Activated CD8-positive, alpha-beta memory T cell treated with anti-CD3 and anti-CD28 coated beads, Interleukin-2, amount 50 U/mL, for 48 hours (primary cell): ENCODE measurements at places on chromosomes 5 and 9.

DNA sequence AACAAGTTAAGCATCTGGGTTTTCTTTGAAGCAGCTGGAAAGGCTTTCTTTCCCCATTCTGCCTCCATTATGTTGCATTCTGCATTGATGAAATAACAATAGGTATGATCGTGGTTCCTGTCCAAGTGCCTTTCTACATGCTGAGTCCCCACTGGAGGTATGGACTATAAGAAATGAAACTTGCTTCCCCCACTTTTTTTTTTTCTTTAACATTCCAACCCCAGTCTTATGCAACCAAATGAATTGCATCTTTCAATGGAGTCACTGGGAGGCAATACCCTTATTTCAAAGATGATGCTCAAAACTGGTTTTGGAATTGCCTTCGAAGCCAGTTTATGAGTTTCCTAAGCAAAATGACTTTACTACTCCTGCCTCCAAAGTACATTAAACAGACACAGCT, 58.9 kb downstream of the ARSB start:
- DNase-seq, result no peak

- no peak for DNase-seq
These were observed 74.8 kb downstream of the ZNF622 start for GRCh38 chr5:16390825-16391224.

GRCh38 chr5:152264645-152265254, 140.3 kb downstream of the NMUR2 start:
- no peak for DNase-seq

DNA sequence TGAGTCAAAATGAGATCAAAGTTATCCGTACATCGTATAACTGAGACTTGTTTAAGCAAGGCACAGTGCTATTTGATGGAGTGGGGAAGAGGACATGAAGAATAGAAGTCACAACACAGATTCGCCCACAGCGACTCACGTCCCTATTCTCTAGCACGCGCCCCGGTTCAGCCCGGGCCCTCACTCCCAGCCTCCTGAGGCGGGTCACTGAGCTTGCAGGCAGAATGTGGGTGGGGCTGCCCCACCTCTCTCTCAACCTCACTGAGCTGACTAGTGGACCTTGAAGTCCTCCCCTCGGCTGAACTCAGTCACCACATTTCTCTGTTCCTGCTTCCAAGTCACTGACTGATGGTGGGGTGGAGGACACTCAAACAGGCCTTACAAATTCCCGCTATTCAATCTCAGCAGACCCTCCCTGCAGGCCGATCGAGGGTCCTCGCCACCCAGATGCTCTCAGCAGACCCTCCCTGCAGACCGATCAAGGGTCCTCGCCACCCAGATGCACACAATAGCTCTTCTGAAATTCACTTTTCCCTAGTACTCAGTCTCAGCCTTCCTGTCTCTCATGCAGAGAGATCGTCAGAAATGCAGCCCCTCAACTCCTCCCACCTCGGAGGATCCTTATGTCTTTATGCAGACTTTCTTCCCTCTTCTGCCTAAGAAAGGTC, 12.9 kb downstream of the GLDC start:
- DNase-seq, result no peak

GRCh38 chr9:122219856-122220672, 8.7 kb downstream of the LHX6 start:
- no peak for DNase-seq

- no peak for DNase-seq
These were observed 81.2 kb downstream of the PHAX start for GRCh38 chr5:126681970-126682369.

- no peak for DNase-seq
These were observed 111.1 kb downstream of the WNK2 start for GRCh38 chr9:93295031-93295430.

- DNase-seq, result no peak
These were observed 12.6 kb upstream of the PALM2AKAP2 start for GRCh38 chr9:109767404-109767803.

GRCh38 chr9:134839455-134840125, 41.0 kb upstream of the FCN2 start:
- no peak for DNase-seq

- no peak for DNase-seq
These were observed 447.9 kb upstream of the SGCD start for GRCh38 chr5:155878991-155879575.

DNA sequence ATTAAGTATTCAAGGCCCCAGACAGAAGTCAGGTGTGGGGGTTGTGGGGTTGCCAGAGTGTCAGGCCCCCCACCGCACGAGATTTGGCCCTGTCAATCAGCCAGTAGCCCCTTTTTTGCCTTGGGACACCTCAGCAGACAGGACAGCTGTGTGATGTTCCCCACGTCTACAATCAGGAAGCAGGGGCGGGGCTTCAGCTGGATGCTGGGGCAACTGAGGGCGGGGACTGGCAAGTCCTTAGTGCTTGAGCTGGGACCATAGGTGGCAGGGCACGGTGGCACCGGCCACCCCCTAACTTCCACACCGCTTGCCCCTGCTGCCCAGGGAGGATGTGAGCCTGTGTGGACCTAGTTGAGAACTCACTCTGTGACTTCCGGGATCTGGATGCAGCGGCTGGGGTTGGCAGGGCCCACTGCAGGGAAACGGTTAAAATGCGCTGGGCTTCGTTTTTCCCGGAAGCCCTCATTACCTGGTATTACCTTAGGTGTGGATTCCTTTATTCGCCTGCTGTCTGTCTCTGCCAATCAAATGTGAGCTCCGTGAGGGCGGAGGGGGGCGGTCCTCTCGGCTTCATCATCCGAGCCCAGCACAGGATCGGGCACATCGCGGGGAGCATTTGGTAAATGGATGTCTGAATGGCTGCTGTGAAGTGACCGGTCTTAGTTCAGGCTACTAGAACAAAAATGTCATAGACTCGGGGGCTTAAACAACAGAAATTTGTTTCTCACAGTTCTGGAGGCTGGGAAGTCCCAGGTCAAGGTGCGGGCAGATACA, 7.5 kb upstream of the GTF3C5 start:
- DNase-seq, result peak; percentile 71

DNA sequence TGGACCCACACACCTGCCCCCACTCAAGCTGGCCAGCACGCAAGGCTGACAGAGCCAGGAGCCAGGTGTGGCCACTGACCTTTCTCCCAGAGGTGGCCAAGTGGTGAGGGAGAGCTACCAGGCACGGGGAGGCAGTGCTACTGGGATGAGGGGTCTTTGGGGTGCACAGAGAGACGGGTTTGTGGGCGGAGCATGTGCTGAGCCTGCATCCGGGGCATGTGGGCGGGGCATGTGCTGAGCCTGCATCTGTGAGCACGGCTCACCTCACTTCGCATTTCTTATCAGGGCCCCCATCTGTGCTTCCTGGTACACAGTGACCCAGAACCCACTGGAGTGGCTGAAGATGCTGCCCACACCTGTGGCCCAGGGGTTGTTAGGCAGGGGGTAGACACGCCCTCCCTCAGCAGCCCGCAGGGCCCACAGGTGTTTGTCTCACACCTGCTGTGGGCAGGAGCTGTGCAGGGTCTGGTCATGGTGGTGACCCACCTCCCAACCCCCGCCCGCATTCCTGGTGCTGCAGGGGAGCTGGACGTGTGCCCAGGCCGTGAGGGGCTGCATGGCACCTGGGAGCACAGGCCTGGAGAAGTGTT, 21.5 kb downstream of the CCDC187 start:
- DNase-seq, result no peak

GRCh38 chr9:34139477-34140146, 13.1 kb upstream of the DCAF12 start:
- no peak for DNase-seq

- no peak for DNase-seq
These were observed 19.2 kb downstream of the NIPAL4 start for GRCh38 chr5:157479166-157479565.

DNA sequence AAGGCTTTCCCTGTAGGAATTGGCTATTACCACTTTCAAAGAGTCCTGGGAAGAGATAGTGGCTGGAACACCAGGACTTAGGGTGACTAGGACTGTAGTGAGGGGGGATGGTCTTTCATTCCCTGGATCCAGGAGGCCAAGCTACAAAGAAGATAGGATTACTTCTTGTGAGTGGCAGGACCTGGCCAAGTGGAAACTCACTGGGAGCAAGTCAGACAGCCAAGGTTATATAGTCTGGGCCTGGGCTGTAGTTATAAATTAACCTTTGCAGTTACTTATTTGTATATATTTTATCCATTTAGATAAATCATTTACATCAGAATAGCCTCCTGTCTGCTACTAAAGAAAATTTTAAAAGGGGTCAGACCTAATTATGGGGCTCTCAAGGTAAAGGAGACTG, 124.3 kb downstream of the TLR4 start:
- no peak for DNase-seq

- DNase-seq, result no peak
These were observed 79.7 kb upstream of the ASTN2 start for GRCh38 chr9:117494401-117495090.

- no peak for DNase-seq
These were observed 65.6 kb upstream of the SEMA6A start for GRCh38 chr5:116640236-116640635.

DNA sequence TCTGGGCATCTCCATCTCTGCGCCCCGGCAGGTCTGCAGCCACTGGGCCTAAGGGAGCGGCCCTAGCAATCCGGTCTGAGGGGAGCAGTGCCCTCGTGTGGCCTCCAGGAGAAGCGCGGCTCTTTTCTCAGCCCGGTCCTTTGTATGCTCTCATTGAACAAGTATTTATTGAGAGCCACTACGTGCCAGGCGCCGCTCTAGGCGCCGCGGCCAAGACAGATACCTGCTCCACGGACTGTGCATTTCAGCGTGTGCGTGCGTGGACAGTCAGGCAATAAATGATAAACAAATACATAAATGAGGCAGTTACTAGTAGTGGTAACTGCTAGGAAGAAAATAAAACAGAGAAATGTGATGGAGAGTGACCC, 2.3 kb upstream of the SLC4A9 start:
- peak; percentile 87 for DNase-seq

- no peak for DNase-seq
These were observed 64.0 kb downstream of the OTULIN start for GRCh38 chr5:14728459-14728938.

GRCh38 chr5:155015239-155015638, 1.7 kb downstream of the KIF4B start:
- no peak for DNase-seq

- peak; percentile 74 for DNase-seq
These were observed 473 bp downstream of the IRGM start for GRCh38 chr5:150846654-150847333.

GRCh38 chr5:142301540-142301939, 23.3 kb downstream of the SPRY4 start:
- no peak for DNase-seq

DNA sequence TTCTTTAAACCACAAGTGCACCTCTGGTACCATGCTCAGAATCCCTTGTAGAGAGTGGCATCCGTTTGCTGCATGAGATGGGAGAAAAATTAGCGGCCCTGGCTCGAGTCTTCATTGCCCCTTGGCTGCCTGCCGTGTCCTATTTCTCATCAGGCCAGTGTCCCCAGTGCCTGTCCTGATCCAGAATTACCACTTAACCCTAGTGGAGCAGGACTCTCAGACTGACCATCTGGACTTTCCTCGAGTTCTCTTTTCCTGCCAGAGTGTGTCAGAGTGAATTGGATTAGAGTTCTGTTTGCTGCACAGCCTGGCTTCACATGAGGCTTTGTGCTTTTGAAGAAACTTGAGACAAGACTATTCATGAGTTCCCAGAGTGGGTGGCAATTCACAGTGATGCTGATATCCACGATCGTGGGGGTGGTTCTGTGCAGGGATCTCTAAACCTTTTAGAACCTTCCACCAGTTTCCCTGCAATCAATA, 92.6 kb downstream of the C9orf152 start:
- no peak for DNase-seq

DNA sequence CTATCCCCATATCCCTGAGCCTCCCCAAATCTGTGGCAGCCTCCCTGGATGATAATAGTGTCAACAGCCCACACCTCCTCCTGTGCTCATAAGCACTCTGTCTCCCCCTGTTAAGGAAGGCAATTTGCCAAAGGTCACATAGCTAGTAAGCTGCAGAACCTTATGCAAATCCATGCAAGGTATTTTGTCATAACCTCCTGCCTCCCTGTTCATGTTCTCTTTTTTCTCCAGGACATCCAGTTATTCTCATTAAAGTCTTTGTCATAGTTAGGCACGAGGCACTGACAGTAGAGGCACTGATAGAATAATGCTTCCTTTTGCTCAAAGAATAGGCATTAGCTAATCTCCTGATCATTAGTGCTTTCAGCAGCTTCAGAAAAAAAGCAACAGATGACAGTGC, 10.2 kb upstream of the AUH start:
- DNase-seq, result no peak

GRCh38 chr5:590346-590745, 21.8 kb upstream of the CEP72 start:
- no peak for DNase-seq

- no peak for DNase-seq
These were observed 22.5 kb downstream of the PCSK5 start for GRCh38 chr9:75912951-75913350.

DNA sequence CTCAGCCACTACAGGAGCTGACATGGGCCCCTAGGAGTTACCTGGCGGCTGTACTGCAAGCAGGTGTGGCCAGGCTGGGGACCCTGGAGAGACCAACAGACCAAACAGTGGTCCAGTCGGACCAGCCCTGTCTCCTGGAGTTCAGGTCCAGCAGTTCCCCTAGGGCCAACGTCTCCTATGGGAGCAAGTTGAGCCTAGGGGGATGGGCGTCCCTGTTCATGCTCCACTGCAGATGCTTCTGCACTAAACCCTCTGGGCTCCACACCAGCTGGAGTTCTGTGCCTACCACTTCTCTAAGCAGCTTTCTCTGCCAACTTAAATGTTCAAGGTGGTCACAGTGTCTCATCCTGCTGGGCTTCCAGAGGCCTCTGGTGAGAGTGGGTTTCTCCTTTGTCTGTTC, 20.6 kb upstream of the OMD start:
- DNase-seq, result no peak

GRCh38 chr9:34211395-34211794, 32.6 kb downstream of the UBAP1 start:
- no peak for DNase-seq

- no peak for DNase-seq
These were observed 296 bp downstream of the ZSWIM6 start for GRCh38 chr5:61332358-61332749.

DNA sequence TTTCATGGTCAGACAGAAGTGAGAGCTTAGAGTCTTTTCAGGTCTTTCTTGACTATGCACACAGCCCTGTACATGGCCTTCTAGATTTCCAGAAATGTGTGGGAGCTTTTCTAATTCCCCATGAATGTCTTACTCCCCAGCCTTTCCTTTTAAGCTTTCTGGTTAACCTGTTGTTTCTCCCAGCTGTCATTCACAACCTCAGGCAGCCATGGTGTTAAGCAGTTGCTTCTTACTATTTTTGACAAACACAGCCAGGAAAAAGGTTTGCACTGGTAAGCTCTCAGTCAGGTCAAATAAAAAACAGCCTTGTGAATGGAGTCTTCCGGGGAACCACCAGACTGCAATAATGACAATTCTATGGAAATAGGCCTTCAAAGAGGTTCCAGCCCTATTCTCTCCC, 84.9 kb downstream of the MTREX start:
- DNase-seq, result no peak

DNA sequence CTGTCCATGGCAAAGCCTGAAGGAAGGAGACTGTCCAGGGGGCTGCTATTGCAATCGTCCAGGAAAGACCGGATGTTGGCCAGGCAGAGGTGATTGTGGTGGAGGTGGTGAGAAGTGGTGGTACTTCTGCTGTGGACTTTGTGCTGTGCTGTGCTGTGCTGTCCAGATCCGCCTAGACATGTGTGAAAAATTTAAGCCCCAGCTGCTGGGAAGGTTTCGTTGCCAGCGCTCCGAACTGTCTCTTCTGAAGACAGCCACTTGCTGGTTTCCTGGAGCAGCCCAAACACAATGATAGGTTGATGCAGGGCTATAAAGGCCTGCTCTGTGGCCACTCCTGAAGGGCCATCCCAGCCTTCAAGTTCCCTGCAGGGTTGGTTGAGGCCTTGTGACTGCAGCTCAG, 223.0 kb upstream of the MPDZ start:
- no peak for DNase-seq

GRCh38 chr5:133644000-133644865, 31.9 kb upstream of the FSTL4 start:
- no peak for DNase-seq
